ENCODE measurements at places on chromosomes 12 and 14.

DNA sequence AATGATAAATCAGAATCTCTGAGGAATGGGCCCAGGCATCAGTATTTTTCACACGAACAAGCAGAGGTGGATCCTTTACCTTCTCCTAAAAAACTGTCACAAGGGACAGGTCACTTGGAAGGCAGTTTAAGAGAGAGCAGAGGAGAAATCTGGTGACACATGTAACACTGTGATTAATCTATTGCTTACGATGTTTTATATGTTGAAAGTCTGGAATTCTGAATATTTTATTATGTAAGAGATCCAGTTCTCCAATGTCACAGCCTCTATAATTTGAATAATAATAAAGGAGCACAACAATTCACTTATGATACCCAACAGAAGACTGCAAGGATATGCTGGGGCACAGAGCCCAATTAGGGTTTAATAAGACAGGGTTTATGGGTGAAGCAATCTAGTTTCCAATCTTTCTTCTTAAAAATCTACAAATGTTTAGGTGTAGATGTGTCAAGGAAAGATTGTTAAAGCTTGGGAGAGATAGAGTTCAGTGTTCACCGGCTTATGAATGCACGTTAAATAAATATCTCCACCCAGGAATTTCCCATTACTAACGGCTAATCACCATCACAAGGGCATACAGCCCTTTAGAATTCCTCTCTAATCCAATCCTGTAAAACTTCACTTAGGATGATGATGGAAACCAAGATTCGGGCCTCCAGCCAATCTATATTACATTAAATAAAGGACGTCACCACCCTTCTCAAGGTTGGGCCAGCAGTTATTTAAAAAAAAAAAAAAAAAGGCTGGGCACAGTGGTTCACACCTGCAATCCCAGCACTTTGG is 23.4 kb downstream of the DUSP16 start:
- DNase-seq: no peak

DNA sequence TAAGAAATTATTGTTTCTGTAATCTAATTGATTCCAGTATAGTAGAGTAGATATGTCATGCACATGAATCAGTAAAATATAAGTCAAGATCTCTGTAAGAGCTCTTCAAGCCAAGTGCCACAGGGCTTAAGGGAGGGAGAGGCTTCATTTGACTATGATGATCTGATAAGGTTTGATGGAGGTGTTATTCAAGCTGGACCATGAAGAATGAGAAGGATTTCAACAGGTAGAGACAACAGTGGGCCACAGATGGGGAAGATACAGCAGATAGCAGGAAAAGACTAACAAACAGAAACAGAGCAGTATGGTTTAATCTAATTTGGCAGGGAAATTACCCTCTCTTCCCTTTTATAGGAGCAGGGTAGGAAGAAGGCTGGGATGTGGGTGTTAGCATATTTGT is 40.6 kb upstream of the FKBP4 start:
- DNase-seq: no peak

DNA sequence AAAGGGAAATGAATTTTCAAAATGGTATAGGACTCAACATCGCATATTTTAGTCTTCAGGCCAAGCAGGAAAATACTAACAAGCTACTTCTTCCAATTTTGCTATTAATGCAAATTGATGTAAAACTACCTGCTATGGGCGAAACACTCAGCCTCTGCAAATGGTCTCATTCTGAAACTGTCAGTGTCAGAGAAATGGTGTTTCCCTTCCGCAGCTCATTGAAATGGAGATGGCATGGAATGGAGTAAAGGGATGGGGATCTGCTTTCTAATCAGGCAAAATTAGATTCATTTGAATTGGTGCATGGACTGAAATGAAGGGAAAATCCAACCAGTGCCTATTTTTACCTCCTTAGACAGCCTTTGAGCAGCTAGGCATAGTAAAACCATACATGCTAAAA is 80.4 kb upstream of the EEA1 start:
- no peak for DNase-seq

DNA sequence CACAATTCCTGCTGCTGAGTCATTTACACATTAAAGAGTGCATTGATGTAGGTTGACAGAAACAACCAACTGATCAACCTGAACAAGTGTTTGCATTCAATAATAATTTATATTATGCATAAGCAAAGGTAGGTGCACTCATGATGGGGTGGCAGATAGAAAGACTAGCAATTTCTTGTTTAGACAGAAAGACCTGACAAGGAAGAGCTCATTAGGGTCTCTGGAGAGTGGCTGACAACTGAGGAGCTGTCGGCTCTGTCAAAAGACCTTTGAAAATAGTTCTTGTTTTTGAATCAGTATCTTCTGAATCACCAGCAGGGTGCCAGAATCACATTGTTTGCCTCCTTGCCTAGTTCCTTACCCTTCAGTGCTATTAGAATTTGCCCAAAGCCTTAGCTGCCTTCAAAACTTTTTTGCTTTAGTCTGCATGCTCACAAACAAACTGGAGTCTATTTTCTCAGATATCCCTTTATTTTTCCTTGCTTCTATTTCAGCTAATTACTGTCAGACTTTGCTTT is 234.7 kb downstream of the BTG1 start:
- DNase-seq: no peak

DNA sequence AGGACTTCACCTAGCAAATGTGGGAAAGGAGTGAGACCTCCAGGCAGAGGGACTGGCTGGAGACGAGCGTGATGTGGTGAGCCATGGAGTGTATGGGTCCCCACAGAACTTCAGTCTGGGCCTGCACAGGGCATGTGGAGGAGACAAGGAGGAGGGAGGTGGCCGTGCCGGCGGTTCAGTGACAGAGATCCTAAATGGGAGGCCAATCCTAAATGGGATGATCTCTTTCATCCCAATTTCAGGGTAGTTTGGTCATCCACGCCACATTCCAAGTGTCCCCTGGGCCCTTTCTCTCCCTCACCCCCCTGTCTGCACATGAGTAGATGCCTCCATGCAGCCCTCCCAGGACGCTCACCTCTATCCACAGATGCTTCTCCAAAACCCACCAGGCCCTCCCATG is 13.2 kb downstream of the SERPINA5 start:
- no peak for DNase-seq

GRCh38 chr14:64747327-64747726 is 43.1 kb downstream of the PLEKHG3 start:
- no peak for DNase-seq

DNA sequence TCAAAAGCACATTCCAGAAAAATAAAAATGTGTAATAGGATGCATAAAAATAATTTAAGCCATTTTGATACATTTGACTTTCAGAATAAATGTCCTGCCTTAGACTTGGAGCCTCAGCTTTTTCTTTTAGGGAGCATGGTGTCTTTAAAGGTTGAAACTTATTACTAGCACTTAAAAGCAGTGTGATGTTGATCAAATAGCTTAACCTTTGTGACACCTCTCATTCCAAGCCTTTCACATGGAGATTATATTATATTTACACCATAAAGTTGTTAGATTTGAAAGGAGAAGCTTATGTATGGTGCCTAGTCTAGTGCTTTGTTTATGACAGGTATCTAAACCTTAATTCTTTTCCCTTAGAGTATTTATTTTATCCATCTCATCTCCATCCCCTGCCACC is 61.9 kb downstream of the KTN1 start:
- DNase-seq: no peak

- DNase-seq: no peak
These were observed 17.1 kb upstream of the BICD1 start for GRCh38 chr12:32089586-32089985.

GRCh38 chr12:48988030-48988649 is 10.0 kb downstream of the WNT1 start:
- DNase-seq: peak; percentile 46

Measured in HepG2 (cell line).